Stimulated activated naive CD4-positive, alpha-beta T cell treated with Interleukin-2 at 50 U/mL for 16 hours (primary cell): ENCODE measurements at places on chromosomes 6 and 20.

DNA sequence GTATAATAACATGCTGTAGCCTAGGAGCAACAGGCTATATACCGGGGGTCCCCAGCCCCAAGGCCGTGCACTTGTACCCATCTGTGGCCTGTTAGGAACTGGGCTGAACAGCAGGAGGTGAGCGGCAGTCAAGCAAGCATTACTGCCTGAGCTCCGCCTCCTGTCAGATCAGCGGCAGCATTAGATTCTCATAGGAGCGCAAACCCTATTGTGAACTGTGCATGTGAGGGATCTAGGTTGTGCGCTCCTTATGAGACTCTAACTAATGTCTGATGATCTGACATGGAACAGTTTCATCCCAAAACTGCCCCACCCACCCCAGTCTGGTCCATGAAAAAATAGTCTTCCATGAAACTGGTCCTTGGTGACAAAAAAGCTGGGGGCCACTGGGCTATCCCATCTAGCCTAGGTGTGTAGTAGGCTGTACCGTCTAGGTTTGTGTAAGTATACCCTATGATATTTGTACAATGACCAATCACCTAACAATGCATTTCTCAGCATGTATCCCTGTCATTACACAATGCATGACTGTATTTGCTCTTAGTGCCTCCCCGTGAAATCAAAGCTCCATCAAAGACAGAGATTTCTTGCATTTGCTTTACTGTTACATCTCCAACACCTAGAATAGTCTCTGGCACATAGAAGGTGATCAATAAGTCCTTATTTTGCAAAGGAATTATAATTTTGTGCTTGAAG, 30.8 kb downstream of the NHSL1 start:
- no peak for DNase-seq

- DNase-seq, result no peak
These were observed 54.6 kb downstream of the B4GALT5 start for GRCh38 chr20:49659056-49659455.

DNA sequence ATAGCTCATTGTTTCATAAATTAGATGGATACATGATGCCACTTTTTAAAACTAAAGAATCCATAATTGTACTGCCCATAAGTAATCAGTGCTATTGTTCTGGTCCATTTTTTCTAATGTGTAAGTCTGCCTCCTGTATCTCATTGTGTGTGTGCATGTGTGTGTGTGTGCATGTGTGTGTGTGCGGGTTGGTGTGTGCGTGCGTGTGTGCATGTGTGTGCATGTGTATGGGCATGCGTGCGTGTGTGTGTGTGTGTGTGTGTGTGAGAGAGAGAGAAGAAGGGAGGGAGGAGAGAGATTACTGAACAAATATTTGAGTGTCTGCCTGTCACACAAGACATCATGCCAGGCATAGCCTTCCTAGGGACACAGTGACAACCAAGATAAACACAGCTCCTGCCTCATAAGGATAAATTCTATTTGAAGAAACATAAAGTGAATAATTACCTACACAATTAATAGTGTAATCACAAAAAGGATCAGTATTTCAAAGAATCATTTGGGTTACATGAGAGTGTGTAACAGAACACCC, 33.2 kb upstream of the RPS6KA2 start:
- DNase-seq, result no peak

- no peak for DNase-seq
These were observed 5.2 kb downstream of the SDC4 start for GRCh38 chr20:45342855-45343531.

DNA sequence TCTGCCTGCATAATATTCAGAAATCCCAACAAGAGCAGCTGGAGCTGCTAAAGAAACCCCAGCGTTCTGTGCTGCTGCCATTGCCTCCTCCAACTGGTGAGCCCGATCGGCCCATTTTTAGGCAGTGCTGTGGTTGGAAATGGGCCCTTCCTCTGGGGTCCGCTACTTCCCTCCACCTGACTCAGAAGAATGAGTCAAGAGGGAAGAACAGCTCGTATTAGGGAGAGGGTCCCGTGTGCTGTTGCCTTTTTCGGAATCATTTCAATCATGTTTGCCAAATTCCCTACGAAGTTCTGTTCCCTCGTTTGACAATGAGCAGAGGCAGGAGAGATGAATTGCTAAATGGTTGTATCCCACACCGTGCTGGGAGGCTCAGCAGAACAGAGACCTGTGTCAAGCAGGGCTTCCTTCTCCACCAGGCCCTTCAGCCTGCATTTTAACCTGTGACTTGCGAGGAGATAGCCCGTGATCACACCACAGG, 38.4 kb downstream of the THBS2 start:
- DNase-seq, result no peak

GRCh38 chr6:165181951-165182414, 127.4 kb downstream of the C6orf118 start:
- DNase-seq, result no peak

DNA sequence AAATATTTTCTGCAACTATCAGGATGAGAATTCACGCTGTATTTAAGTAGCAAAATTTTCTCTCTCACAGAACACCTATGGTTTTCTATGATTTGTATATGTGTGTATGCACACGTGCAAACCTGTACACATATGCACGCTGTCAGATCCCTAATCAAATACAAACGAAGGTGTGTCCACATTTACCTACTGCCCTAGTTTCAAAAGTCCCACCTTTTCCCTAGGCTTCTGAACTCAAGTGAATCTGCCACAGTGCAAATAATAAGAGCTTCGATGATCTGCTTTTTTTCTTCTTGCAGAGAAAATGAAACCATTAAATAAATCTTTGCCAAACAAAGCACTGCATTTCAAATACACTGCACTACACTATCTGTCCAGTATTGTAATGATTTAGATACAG, 6.5 kb downstream of the HIVEP2 start:
- no peak for DNase-seq

DNA sequence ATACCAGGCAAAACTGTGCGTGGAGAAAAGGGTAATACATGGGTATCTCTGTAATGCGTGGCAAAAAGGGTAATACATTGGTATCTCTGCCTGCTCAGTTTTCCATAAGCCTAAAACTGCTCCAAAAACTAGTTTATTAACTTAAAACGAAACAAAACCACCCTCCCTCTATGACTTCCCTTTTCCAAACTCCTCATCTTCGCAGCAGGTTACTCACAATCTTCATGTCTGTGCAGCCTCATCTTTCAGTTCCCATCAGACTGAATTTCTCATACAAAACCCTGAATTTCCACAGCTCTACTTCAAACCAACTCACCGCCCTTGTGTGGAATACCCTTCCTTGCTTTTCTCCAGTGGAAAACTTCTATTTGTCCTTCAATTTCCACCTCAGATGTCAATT, 199.4 kb downstream of the PHACTR1 start:
- no peak for DNase-seq

DNA sequence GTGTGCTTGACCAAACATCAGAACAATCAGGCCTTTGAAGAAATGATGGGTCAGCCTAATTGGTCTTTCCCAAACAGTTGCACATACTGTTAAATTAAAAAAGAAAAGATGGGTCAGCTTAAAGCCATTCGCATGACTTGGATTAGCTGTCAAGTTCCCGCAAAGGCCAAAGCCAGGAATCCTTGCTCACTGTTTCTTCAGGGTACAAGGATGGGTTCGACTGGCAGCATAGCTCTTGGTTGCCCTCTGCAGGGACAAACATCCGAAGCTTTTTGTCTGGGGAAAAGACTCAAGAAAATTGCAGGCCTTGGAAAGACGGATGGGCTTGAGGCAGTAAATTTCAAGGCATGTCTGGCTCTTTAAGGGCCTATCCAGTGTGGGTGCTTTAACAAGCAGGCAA, 168.0 kb downstream of the HDGFL1 start:
- DNase-seq, result no peak

DNA sequence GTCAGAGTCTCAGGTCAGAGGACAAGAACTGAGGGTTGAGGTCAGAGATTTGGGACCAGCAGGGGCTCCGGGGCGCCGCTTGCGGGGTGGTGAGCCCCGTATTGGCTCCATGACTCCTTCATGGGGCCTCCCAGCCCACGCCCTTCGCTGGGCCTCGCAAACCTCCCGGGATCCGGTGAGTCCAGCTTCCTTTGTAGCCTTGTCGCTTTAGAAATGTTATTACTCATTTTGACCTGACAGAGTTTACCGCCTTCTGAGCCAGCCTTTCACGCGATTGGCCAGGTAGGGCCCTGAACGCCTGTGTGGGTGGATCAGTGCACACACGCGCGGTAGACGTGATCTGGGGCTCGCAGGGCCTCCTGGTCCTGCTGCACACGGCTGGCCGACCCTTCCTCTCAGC, 181.1 kb downstream of the ERMARD start:
- DNase-seq, result no peak

DNA sequence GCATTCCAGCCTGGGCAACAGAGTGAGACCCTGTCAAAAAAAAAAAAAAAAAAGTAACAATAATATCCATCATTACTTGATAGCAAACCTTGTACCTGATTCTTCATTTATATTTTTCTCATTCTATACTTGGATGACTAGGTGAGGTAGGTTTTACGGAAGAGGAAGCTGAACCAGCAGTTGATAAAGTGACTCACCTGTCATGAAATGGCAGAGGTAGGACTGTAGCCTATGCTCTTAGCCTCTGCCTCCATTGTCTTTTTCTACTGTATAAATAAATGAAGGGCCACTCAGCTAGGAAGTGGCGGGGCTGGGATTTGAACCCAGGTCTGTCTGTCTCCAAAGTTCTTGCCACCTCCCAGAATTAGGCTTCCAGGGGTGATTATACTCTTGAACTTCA, 20.7 kb upstream of the EPB41L1 start:
- DNase-seq, result no peak

- DNase-seq, result no peak
These were observed 3.6 kb downstream of the CPNE1 start for GRCh38 chr20:35661053-35661452.

DNA sequence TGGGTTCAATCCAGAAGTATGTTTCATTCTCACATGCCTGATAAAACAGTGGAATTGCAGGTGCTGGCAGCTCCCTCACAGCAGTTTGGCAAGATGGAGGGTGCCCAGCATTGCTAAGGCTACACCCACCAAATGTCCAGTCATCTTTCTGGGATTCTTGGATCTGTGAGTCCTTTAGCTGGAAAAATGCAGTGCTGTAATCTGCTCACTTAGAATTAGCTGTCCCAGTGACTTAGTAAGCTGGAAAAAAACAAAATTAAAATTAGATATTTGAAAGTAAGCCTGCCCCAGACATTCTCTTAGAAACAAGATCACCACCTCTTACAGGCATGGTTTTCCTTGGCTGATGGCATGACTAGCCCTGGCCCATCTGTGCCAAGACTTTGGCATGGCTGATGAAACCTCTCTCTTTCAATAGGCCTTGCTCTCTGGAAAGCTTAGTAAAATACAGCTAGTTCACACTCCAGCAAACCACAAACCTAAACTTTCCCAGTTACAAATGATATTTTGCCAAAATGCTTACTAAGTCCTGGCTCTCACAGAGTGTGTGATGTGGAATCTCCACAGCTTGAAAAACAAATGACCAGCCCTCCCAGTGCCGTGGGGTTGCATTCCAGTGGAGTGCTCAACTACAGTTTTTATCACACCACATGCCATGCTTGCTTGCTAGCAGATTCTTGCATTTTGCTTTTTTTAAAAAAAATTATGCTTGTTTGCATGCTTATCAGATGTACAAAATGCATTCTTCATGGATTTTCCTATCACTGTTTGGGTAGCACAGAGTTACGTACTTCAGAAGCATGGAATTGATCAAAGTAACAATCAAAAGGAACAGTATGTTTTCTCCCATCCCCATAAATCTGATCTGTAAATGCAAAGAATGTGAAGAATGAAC, 261.5 kb downstream of the EYA4 start:
- DNase-seq, result no peak

DNA sequence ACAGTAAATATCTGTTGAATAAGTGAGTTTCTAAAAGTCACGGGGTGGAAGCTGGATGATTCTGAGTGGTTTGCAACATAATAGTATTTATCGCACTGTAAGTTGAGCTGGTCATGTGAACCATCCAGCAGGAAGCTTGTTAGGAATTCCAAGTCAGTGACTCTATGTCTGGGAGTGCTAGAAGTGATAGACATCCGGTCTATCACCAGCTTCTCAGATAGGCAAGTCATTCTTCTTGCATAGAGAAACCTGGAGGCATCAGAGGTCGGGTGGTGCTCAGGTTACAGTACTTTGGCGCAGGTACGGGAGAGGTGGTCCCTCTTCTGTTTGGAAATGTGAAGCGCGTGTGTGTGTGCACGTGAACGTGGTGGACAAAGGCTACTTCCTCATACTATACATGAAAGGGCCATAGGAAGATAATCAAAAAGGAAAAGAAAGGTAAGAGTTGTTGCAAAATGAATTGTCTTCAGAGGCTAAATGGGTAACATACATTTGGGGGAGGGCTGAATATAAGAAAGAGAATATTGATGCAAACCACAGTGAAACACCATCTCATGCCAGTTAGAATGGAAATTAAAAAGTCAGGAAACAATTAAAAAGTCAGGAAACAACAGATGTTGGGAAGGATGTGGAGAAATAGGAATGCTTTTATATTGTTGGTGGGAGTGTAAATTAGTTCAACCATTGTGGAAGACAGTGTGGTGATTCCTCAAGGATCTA, 299.3 kb upstream of the ZFP64 start:
- no peak for DNase-seq

- no peak for DNase-seq
These were observed 73.1 kb upstream of the ISM1 start for GRCh38 chr20:13147971-13148370.

- DNase-seq, result no peak
These were observed 311.9 kb upstream of the PRDM1 start for GRCh38 chr6:105774247-105774646.

DNA sequence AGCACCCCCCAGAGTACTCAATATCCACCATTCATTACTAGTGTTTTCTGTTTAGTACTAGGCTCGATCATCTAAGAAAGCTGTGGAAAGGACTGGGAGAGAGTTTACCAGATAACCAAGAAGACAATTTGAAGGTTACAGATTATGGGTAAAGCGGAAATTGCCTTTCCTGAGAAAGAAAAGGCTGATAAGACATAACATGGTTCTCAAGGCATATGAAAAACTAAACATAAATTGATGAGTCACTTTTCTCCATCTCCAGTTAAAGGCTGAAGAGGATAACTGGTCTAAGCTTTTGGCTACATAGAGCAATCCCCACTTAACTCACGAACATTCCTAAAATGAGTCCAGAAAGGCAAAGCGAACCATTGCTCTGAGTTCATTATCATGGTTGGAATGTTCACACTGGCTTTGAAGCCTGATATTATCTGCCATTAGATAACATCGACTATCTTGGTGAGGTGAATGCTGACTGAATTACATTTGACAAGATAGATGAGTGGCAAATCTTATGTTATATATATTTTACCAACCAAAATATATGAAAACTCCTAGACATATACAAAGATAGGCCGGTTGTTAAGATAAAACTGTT, 65.8 kb downstream of the BTBD9 start:
- no peak for DNase-seq

GRCh38 chr6:40894962-40895799, 143.8 kb downstream of the UNC5CL start:
- no peak for DNase-seq

GRCh38 chr6:154515826-154516225, 5.3 kb upstream of the CNKSR3 start:
- DNase-seq, result no peak

GRCh38 chr6:141347086-141347485, 785.6 kb upstream of the GJE1 start:
- no peak for DNase-seq
